ENCODE measurements at places on chromosomes 1 and 21.

DNA sequence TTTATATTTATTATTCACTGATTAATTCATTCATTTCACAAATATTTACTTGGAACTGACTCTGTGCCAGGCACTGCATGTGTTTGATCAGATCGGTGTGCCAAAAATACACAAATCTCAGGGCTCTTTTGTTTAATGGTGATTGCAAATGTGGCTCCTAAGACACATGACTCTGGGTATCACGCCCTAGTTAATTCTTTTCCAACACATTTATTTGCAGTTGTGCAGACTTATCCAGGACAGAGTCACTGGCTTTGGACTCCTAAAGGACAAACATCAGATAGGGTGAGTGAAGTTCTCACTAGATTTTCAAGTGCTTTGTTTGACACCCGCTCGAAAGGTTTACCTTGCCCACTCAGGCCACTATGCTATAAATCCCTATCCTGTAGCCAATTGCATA, 335.5 kb downstream of the BARHL2 start:
- DNase-seq: no peak

DNA sequence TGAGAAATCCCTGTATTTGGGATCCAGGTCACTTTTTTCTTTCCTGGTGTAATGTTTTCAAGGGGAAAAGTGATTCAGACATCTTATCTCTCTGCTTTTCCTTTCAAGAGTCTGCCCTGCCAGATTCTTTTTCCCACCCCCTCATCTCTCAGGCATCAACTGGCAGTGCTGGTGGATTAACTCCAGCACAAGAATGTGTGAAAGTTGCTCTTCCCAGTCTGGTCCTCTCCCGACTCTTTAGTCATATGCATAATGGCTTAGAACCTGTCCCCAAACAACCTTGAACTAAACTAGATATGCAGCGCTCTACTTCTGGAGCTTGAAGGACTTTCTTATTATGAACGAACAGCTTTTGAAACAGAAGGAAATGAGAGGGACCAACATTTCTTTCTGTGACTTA, 88.5 kb downstream of the SLC44A5 start:
- no peak for DNase-seq

- peak; percentile 97 for DNase-seq
Measured at GRCh38 chr1:187871177-187871845, 1042.6 kb downstream of the PLA2G4A start.

DNA sequence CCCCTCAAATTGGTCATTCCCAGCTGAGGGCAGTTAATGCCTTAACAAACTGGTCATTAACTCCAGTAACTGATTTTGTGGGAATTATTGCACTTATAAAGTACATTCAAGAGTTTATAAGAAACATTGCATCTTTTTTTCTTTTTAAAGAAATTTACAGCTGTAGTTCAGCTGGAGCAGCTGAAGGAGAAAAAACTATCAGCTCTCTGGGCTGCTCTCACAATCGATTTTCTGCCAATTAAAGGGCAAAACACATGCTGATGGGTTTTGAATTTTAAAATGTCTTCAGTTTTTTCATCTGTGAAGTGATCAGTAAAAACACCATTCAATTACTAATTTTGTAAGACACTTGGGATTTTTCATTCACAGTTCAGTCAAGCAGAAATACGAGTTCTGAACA, 74.7 kb downstream of the KIFAP3 start:
- no peak for DNase-seq

GRCh38 chr1:77652268-77652667, 30.2 kb downstream of the ZZZ3 start:
- DNase-seq: no peak

DNA sequence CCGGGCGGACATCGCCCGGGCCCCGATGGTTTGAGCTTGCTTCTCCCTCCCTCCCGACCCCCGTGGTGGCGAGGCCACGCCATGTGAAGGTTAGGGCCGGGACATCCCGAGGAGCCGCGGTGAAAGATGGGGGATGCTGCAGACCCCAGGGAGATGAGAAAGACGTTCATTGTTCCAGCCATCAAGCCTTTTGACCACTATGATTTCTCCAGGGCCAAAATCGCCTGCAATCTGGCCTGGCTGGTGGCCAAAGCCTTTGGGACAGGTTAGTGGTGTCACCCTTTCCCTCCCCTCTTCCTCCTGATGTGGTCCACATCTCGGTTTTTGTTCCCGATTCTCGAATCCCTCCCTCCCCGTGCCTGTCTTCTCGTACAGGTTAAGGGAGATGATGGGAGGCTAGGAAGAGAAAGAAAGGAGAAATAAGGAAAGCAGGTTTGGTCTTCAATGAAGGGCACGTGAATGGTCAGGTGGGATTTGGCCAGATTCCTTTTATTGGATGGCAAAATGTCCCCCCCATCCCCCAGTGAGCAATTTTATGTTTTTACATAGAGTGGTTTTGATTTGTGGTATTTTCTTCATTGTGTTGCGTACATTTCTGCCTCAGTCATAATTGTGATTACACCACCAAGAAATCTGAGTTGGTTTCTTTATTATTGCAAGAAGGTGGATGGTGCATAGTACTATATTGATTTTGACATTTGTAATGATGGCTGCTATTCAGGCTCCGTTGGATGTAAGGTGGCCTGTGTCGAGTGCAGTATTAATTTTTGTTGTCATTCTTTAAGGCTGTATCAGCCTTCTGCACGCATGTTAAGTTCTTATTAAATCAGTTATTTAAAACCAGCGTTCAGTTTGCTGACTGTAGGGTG, 1.2 kb downstream of the CAMSAP2 start:
- DNase-seq: no peak

GRCh38 chr1:165284454-165284853, 72.1 kb downstream of the LMX1A start:
- no peak for DNase-seq

DNA sequence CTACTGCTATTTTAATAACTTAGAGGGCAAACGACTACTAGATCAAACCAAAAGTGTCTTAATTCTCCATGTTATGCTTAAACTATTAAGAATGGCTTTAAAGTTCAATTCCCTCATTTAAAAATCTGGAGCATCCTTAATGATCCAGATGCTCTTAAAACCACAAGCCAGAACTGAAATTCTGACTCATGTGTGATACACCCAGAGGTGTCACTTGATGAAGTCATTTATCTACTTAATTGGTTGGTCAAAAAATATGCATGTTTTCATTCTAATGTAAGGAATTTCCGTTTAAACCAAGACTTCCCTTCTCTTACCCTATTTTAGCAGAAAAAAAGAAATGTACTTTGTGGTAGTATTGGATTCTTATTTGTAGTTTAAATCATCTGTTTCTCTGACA, 1261.2 kb upstream of the B3GALT2 start:
- no peak for DNase-seq

GRCh38 chr1:114112775-114113174, 40.9 kb downstream of the SYT6 start:
- no peak for DNase-seq

GRCh38 chr1:206663362-206663761, 21.3 kb upstream of the MAPKAPK2 start:
- no peak for DNase-seq

DNA sequence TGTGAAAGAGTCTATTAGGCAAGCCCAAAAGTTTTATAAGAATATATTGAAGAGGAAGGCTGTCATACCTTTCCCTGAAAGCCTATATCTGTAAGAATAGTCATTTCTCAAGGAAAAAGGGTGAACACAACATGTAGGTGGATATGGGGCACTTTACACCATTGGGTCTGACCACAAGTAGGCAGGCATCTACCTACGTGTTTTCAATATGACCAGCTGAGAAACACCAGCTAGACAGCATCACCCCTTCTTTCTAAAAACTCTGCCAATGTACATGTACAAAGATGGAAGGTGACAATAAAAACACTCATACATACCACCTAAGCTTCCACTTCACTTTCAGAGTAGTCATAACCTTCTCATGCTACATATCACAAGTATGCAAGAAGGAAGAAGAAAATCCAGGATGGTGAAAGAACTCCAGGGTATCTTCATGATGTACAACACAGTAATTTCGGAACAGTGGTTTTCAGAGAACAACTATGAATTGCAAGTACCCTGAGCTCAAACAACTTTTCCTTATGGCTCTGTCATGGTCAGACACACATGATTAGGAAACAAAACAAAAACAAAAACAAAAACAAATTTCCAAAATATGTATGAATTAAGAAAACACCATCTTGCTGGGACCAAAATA, 98.5 kb upstream of the ADGRL2 start:
- DNase-seq: no peak

- DNase-seq: no peak
Measured at GRCh38 chr1:113141650-113142473, 68.9 kb downstream of the LRIG2 start.

DNA sequence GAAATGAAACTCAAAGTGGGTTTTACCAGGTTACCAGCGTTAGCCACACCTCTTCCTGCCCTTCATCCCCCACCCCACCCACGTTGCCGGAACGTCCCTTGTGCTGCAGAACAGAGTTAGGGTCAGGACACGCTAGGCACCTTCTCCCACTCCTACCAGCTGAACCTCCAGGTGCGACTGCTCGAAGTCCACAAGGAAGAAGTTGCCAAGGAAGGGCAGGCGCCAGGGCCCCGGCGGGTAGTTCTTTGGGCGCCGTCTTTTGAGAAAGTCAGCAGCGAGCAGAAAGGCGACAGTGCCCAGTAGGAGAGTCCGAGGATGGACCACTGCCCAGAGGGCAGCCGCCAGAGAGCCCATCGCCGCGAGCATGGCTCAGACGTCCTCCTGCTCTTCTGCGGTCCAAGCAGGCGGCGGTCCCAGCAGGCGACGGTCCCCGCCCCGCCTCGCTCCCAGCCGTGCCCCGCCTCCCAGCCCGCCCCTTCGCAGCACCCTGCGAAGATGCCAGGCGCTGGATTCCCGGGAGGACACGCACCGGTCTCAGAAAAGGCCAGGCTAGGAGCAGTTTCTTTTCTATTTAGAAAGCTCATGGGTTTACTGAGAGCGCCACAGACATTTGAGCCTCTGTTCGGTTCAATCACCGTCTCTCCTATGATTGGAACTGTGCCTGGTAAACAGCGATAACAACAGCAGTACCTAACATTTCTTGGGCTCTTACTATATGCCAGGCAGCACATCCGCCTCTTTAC, at the start of gene CYP2J2:
Gene CYP2J2 (minus strand): TSS at position 393 of the 743 bp plus-strand sequence. CDS start 27 bp downstream, at position 366.
- DNase-seq: peak; percentile 26

DNA sequence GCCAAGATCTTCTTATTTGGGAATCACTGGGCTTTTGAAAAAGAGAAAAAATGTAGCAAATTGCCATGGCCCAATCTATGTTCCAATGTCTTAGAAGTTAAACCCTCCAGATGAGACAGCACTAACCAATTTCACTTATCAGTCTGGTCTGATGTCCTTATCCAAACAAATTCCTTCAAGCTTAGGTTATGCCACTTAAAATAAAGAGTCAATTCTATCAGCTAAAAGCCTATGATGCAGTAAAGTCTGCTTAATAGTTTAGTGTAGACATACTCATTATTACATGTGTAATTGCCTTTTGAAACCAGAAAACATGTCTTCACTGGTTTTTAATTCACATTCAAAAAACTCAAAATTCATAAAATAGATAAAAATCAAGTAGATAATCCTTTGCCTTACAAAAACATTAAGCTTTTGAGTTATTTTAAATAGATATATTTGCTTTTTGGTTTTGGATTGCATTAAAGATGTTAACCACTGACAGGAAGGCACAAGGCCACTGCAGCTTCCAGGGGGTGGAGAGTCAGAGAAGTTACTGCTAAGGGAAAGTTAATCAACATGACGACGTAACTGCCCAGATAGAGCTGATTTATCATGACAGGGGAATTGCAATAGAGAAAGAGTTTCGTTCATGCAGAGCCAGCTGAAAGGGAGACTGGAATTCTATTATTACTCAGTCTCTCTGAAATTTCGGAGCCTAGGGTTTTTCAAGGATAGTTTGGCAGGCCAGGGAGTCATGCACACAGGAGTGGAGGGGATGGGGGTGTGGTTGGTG, 106.1 kb downstream of the MAP3K21 start:
- DNase-seq: no peak

GRCh38 chr21:44845418-44846223, 27.8 kb upstream of the SUMO3 start:
- peak; percentile 28 for DNase-seq

DNA sequence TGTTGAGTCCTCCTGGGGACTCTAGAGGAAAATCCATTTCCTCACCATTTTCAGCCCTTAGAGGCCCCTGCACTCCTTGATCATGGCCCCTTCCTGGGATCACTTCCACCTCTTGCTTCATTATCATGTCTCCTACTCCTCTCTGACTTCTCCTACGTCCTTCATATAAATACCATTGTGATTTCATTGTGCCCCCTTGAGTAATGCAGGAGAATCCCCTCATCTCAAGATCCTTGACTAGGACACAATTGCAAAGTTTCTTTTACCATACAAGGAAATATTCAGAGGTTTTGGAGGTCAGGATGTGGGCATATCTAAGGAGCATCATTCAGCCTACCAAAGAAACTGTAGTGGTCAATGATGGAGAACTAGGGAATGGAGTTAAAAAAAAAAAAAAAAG, 8.8 kb upstream of the GBP6 start:
- DNase-seq: no peak

DNA sequence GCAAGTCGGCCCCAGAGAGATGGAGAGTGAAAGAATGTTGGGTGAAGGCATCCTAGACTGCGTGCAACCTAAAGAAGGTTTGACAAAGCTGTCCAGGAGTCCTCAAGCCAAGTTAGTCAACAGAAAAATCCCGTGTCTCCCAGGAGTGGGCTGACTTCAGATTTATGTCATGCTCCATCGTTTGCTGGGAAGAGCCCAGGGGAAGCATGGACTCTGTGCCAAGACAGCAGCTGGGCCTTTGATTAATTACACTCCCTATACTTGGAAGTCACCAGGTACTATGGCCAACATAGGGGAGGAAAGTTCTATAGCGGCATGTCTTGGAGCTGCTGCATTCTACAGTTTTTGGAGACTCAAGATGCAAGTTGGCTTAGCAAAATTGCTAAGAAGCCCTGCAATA, 247.4 kb downstream of the KAZN start:
- peak; percentile 14 for DNase-seq

DNA sequence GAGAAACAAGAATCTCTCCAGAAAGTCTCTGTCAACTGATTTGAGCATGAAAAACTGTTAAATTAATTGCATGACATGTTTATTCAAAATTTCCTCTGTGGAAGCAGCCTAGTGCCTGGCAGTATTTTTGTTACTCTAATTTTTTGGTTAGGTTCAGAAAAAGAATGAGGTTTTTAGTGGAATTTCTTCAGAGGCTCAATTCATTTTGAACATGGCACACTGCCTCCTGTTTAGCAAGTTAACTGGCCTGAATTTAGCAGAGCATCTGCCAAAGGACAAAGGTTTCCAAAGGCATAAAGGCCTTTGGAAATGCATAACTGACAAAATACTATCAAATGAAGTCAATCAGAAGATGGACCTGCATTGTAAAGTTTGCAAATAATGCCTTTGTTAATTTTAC, 1326.5 kb downstream of the PLA2G4A start:
- no peak for DNase-seq

DNA sequence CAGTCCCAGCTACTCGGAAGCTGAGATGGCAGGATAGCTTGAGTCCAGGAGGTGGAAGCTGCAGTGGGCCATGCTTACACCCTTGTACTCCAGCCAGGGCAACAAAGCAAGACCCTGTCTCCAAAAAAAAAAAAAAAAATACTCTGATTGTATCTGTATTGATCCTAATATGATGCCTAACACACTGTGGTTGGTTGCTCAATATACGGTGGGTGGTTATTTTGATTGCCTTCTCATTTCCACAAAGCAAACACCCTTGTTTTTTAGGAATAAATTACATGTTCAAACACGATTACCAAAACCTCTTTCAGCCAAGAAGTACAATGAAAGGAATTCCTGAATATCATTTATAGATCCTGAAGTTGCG, 3.4 kb downstream of the EGLN1 start:
- no peak for DNase-seq

GRCh38 chr1:1374589-1374928, 448 bp downstream of the AURKAIP1 start:
- no peak for DNase-seq

GRCh38 chr1:156467906-156468305, 32.7 kb downstream of the MEF2D start:
- no peak for DNase-seq

All from DMS 273 treated with DMSO at 0.1 percent for 48 hours (cell line).